ENCODE measurements at places on chromosomes 12 and 14.
A peak's percentile ranks its signal among the peaks of the same experiment; 100 is the strongest.

DNA sequence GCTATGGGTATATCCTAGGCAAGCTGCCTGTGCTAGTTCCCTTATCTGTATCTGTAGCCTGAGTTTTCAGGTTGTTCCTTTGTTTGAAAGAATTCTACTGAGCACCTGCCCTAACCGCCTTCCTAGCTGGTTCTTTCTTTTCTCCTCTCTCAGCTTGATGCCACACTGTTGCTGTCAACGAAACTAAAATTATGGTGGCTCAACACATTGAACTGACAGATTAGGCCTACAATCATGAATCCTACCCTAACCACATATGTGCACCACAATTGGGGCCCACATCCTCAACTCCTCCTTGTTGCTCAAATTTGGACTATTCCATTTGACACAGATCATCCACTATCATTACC, 36.2 kb upstream of the RESF1 start:
- no peak for DNase-seq

DNA sequence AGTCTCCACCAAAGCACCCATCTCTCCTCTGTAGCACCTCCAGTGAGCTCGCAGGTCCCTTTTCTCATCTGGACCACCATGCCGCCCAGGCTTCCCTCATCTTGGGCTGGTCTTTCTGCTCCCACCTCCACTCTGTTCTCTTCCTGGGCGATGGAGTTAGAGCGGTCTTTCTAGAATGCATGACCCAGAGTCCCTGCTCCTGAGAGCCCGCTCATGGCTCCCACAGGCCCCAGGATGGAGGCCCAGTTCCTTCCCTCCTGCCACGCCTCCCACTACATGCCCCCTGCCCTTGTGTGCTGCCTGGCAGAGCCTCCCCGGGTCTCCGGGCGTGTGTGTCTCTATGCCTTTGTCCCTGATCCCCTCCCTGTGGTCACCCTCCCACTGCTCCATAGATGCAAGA, 100.7 kb upstream of the RTL1 start:
- DNase-seq: no peak

GRCh38 chr14:24095271-24096068, 1.4 kb downstream of the PCK2 start:
- DNase-seq: no peak

DNA sequence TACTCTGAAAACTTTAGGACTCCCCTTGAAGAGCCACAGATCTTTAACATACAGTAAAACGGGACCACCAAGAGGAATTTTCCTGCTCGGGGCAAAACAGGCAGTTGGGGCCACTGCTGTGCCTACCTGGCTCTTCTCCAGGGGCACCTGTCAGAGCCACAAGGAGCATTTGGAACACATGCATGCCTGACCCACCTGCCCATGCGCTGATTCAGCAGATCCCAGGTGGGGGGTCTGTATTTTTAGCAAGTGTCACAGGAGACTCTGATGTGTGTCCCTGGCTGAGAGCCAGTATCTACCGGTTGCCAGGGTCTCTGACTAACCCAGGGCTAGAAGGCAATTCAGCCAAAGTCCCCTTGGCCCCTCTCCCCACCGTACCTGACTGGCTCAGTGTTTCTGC, 6.5 kb downstream of the CTDSP2 start:
- peak; percentile 25 for DNase-seq

DNA sequence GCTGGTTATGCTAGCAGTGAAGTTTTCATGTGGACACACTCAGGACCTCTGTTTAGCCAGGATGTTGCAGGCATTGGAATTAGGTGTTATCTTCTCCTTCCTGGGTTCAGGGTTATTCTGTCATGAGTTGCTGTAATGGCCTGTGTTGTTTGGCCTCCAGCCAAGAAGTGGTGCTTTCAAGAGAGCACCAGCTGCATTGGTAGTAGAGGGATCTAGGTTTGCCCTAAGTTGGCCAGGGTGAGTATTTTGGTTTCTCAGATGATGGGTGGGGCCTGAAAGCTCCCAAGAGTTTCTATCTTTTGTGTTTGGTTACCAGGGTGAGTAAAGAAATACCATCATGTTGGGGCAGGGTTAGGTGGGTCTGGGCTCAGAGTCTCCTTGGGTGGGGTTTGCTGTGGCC, 2.7 kb upstream of the GZMH start:
- DNase-seq: no peak

Measured in dermis microvascular lymphatic vessel endothelial cell (primary cell).